Sigmoid colon (tissue), 7 donors: ENCODE measurements at places on chromosomes 2 and 18.

DNA sequence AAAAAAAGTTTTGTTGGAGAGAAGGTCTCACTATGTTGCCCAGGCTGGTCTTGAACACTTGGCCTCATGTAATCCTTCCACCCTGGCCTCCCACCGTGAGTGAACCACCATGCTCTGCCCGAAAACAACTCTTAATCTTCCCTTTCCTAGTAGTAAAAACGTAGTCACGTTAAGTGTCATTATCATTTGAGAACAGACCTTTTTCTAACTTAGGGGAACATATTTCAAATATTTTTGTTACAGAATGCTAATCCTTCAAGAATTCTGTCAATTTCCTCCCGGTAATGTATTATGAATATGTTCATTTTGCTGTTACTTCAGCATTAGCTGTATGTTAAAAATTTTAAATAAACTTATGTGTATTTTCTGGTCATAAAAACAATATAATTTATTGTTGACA, 49.7 kb downstream of the MTA3 start:
- DNase-seq = no peak

DNA sequence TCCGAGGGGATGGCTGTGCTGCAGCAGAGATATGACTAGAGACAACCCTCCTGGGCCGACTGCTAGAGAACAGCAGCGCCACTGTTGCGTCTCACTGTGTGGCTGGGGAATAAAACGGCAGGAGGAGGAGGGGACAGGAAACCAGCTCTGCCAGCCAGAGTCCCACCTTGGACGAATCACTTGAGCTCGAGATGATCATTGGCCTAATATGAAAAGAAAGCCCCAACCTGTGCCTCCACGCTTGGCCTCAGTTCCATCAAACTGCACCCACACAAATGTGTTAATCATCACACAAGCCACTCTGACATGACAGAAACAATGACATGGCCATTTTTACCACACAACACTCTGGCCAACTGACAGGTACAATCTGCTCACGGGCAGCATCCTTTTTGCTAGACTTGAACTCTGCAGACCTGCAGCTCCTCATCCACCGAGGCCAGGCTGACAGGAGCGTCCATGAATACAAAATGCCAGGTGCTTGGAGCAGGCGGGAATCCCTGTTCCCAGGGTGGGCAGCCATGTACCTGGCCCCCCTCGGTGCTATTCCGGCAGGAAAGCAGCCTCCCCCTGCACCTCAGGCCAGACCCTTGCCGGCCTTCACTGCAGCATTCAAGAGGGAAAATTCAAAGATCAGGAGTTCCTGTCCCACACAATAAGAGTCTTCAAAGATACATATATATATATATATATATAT, 52.3 kb downstream of the PARD6G start:
- DNase-seq = peak; percentile 17

DNA sequence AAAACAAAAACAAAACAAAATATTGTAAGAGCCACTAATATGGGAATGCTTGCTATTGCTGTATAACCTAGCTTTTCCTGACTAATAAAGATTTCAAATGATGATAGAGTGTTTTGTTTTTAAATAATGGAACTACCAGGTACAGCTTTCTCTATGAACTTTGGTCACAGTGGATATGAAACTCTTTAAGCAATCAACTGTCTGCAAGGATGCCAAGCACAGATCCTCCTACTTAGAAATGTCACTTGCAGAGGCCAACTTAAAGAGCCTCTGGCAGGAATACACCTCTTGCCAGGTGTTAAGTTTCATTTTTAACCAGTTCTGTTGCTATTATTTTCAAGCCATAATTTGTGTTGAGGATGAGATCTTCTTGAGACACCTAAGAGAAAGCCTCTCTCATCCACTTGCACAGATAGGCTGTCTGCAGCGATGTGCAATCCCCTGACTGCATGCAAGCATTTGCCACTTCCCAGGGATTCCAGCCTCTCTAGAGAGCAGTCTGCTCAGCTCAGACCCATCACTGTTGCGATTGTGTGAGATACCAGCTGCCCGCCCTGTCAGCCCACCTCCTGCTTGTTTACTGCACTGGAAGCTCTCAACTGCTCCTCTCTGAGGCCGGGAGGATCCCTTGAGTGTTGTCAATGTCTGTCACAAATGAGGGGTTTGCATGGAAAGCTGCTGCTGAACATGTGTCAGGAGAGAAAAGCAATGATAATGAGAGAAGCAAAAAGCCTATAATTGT, 86.1 kb upstream of the SCG2 start:
- DNase-seq = no peak

DNA sequence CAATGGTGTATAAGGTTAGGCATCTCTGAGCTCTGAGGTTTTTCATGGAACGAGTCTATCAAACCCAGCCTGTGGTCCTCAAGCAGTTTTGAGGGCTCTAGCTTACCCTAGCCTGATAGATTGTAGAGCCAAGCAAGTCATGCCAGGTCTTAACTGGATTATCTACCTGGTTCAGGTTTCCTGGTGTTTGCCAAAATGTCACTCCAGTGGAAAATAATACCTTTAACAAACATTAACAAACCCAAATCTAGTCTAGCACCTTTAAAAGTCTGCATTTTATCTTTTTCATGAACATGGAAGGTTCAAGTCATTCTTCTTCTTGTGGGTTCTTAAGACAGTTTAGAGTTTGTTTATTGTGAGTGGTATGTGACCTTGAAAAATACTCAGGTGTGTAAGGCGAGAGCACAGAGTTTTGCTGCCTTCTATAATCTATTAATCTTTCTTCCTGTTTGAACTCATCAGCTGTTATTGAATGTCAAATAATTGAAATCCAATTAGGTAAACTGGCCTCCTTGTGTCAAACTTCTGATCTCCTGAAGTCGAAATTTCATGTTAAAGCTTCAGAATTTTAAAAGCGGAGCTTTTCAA, 13.4 kb upstream of the ADGRF3 start:
- DNase-seq = no peak

DNA sequence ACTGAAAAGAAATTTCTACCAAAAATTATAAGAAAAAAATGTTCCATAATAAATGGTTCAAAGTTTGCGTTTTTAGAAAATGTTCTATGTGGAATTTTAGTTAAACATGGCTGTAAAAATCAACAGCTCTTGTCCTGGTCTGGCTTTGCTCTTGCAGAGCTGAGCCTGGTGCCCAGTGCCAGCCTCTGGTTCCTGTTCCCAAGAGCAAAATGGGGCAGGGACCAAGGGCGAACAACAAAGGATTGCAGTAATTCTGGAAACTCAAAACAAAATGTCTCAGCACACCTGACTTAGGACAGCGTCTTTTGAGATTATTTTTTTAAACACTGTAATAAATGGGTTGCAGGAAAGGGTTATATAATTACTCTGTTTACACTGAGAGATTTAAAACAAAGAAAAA, 174.7 kb downstream of the ANAPC1 start:
- DNase-seq = no peak

- DNase-seq = no peak
Measured at GRCh38 chr18:27121108-27121507, 64.0 kb downstream of the CHST9 start.

DNA sequence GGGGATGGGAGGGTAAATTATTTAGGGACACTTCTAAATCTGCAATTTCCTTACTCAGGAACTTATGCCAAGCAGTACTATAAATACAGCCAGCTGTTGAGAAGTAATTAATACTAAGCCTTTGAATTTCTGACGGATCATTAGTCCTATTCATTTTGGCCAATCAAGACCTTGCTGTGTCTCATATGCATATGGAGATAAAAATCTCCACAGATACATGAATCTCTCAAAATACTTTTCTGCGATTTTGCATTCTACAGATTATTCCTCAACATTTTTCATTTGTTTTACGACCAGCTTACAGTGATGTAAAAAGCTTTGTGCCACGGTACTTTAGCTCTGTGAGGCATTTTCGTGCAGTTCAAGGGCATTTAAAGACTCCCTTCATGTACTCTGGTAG, 16.7 kb downstream of the LANCL1 start:
- no peak for DNase-seq

GRCh38 chr2:9656270-9656766, 25.5 kb upstream of the YWHAQ start:
- no peak for DNase-seq

DNA sequence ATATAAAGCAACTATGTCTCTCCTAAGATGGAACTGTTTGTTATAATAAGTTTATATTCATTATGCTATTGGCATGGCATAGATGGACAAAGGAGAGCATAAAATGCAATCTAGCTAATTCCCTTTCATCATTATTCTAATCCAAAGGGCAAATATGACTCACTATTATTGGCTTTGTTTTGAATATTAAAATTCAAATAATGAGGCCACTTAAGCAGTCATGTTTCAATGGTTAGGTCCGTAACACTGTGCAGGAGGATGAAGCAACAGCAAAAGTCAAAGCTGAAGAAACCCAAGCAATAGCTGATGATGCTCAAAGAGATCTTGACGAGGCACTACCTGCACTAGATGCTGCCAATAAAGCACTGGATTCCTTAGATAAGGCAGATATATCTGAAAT, 177.1 kb downstream of the TRABD2A start:
- no peak for DNase-seq

GRCh38 chr2:171747371-171747770, 60.1 kb downstream of the DYNC1I2 start:
- DNase-seq = no peak

DNA sequence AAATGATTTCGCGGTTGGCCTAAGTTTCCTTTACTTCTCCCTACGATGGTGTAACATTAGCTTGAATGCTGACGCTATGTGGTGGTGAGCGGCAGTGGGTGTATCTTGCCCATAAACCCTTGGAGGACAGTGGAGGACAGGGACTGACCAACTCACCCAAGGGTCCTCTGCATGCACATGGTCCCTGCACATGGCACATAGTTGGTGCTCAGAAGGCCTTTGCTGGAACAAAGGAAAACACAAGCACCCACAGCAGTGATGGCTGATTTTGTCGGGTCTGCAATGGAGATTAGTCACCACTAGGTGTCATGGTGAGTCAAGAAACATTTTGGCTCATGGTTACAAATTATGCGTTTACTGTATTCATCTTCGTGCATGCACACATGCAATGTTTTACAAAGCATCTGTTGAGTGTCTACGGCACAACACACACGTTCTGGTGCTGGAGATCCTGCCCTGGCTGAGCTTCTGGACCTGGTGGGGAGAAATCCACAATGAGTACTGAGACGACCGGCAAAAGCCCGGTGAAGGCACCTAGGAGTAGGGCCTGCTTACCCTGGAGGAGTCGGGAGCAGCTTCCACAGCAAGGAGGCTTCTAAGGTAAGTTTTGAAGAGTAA, 44.0 kb downstream of the PDCL3 start:
- DNase-seq = no peak

GRCh38 chr2:19750136-19750535, 151.6 kb downstream of the TTC32 start:
- DNase-seq = no peak

GRCh38 chr18:13290856-13291271, 72.3 kb downstream of the LDLRAD4 start:
- DNase-seq = no peak
